Upper lobe of left lung (tissue), 6 donors: ENCODE measurements at places on chromosomes 12 and 14.

- DNase-seq, result no peak
Observed at GRCh38 chr14:64761441-64762043, 57.3 kb downstream of the PLEKHG3 start.

- no peak for DNase-seq
Observed at GRCh38 chr12:1716215-1716862, 25.5 kb downstream of the ADIPOR2 start.

GRCh38 chr14:35355981-35356841 is 48.3 kb downstream of the NFKBIA start:
- peak; percentile 61 for DNase-seq

DNA sequence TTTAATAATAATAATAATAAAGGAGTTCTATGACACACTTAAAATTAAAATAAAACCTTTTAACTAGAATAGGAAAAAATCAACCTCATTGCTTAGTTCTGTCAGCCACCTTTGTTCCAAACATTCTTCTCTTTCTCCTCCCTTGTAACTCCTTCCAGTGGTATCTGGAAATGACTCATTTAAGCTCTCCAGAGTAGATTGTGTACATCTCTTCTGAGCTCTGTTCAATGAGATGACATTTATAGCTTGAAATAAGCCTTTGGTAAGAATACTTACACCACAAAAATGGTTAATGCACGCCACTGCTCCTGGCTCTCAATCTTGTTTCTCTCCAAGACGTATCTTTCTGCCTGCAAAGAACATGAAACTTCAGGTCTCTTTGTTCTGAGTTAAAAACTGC is 70.3 kb downstream of the STAB2 start:
- no peak for DNase-seq

GRCh38 chr12:93134893-93135285 is 205.8 kb upstream of the EEA1 start:
- DNase-seq, result no peak

DNA sequence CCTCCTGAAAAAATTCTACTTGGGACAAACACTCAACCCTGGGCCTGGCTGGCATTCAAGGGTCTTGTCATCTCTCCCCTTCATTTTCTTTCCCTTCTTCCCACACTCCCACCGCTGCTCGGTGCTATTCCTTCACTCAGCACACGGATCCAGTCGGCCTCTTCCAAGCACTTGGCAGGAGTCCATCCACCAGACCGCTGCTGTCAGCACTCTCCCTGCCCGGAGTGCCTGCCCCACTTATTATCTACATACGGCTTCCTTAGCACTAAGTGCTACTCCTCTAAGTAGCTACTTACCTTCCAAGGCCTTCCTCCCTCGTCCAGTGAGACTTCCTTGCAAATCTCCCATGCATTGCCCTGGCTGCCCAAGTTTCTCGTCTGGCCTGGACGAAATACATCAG is 29.8 kb downstream of the CALM1 start:
- peak; percentile 62 for DNase-seq

- DNase-seq, result no peak
Observed at GRCh38 chr12:94777936-94778335, 127.6 kb upstream of the TMCC3 start.

GRCh38 chr14:105351920-105352851 is 37.6 kb downstream of the PACS2 start:
- DNase-seq, result peak; percentile 87
